ENCODE measurements at places on chromosomes 3 and 15.

- no peak for DNase-seq
These were observed 223.1 kb downstream of the MEIS2 start for GRCh38 chr15:36877294-36877693.

DNA sequence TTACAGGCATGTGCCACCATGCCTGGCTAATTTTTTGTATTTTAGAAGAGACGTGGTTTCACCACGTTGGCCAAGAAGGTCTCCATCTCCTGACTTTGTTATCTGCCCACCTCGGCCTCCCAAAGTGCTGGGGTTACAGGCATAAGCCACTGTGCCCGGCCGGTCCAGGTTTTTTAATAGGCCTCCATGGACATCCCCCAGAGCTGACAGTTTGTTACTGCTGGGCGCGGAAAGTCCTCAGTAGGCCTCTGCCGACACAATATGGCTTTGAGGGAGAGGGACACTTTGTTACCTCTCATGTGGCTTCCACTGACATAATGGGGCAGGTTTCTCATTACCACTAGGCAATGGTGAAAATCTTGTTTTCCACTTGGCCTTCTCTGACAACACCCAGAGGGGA, 152.0 kb downstream of the WNT7A start:
- DNase-seq, result no peak

DNA sequence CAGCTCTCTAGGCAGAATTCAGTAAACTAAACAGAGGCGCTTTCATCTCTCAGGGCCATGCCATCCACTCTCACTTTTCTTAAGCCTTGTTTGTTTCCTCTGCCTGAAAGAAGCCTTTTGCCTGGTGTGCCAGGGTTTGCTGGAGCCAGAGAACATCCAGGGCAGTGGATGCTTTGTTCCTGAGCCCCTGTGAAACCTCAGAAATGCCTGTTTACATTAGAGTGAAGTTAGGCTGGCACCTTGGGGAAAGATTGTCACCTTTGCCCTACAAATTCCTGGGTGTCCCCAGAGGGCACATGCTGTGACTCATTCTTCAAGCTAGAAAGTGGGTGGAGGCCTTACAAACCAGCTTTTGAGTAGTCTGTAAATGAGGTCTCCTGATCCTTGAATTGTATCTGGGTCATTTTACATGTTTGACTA, 10.7 kb upstream of the TRAK1 start:
- peak; percentile 53 for DNase-seq

- no peak for DNase-seq
These were observed 65.7 kb downstream of the TJP1 start for GRCh38 chr15:29756358-29757267.

GRCh38 chr3:149417174-149417573, 39.7 kb upstream of the TM4SF1 start:
- DNase-seq, result no peak

- DNase-seq, result no peak
These were observed 86.9 kb downstream of the C3orf80 start for GRCh38 chr3:160312014-160312624.

GRCh38 chr3:77324105-77324504, 284.2 kb downstream of the ROBO2 start:
- DNase-seq, result no peak

- no peak for DNase-seq
These were observed 67.7 kb downstream of the CPN2 start for GRCh38 chr3:194283221-194284006.

GRCh38 chr15:65551183-65551582, 20.9 kb downstream of the HACD3 start:
- DNase-seq, result no peak

DNA sequence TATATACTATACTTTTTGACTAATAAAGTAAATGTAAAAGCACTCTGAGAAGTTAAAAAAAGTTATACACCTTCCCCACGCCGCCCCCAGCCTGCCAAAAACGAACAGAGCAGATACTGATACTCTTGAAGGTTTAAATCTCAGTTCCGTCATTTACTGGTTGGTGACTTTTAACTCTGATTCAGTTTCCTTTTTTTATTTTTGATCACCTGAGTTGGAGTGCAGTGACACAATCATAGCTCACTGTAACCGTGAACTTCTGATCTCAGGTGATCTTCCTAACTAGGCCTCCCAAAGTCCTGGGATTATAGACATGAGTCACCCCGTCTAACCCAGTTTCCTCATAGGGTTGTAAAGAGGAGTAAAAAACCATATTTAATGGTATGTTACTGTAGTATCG, 3.3 kb upstream of the TIPIN start:
- no peak for DNase-seq

DNA sequence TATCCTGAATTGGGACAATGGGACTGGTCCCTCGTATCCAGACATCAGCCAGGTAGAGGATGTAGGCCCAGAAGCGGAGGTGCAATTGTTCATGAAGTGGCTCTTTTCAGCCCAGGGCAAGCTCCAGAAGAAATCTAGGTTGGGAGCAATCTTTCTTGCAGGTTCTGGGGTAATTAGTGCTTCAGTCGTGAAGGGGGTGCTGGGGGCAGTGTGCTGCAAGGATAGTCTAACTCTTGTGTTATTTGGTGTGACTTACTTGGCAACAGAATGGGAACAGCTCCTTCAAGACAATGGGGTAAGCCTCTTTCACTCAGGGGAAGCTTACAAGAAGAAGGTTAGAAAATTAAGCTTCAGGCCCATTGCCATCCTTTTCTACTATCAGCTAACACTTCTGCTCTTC, 273.0 kb downstream of the DIPK2A start:
- DNase-seq, result no peak
